ENCODE measurements at places on chromosomes 3 and 15. TPM values are rescaled to one million over a fixed set of nuclear protein-coding genes. Genes with fewer than 3 reads are reported as not detected.

The SNX33 gene
- 12.7 TPM for total RNA-seq

The GLCE gene
- 38.0 TPM for total RNA-seq

DNA sequence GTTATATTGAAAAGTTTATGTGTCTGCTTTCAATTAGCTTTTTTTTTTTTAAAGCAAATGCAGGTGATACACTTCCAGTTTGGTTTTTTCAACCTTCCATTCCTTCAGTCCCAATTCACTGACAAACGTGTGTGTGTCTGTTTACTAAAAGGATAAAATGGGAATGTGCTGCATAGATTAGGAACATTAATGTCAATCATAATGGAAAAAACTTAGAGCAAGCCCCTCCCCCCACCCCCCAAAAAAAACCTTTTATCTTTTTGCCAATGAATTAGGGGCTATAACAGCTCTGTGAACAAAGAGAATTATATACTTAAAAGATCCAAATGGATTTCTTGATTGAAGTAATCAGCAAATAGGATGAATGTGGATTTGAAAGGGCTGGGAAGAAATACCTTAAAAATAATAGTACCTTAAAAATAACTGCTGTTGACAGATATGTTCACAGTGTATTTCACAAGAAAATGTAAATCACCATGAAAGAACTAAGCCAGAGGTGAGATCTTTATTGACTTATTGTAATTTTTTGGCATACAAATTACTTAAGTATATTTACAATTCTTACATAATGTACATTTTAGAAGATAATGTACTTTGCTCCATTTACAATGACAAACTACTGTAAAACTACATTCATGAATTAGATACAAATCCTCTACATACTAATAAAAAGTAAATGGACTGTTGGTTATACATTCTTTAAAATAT, 3.5 kb upstream of the XXYLT1 start:
- H3K27me3 ChIP-seq = no peaks in the 10 kb centered on the region
- H3K4me1 ChIP-seq = peaks cover 3% of the 10 kb centered on the region
- H3K27ac ChIP-seq = no peak overlapping the region

The SKOR1 gene
- not detected for total RNA-seq

The RPUSD2 gene
- 11.9 TPM for total RNA-seq

DNA sequence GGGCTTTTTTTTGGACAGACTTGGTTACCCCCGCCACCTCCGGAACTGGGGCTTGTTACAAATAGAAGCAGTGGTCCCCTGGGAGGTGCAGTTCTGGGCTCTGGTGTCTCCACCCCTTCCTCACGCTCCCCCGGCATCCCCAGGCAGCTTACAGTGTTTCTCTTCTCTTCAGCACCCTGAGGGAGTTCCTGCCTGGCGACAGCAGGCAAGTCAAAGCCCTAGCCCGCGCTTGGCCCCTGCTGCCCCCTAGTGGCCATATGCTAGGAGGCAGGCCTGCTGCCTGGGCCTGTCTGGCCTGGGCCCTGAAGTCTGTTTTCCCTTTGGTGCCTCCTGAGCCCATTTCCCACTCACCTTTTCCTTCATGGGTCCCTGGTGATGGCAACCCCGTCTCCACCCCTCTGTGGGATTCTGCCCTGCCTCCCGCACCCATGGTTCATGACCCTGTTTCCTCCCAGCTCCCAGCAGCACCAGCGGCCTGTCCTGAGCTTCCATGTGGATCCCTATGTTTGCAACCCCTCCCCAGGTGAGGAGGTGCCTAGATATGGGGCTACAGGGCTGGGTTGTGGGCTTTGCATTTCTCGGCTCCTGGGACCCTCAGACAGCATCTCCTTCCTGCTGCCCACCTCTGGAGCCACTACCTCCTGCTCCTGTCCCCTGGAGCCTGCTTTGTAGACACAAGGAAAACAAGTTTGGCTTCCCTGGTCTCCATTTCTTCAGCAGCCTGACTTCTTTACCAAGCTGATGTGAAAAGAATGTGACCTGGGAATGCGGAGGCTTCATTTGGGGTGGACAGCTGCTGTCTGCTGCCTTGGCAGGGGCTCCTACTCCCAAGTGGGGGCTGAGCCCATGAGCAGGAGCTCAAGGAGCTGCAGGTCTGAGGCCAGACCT, 2.2 kb downstream of the SNX22 start:
- H3K27me3 ChIP-seq = peaks cover 15% of the 10 kb centered on the region
- H3K27ac ChIP-seq = no peak overlapping the region
- H3K36me3 ChIP-seq = peaks cover 41% of the 10 kb centered on the region
- H3K4me3 ChIP-seq = no peak overlapping the region
- DNase-seq = peak; percentile 79
- peaks cover 2% of the 10 kb centered on the region for H3K4me1 ChIP-seq

GRCh38 chr15:62928242-62928999, 114.1 kb upstream of the TPM1 start:
- DNase-seq = peak; percentile 92
- H3K36me3 ChIP-seq = no peaks in the 10 kb centered on the region
- H3K4me1 ChIP-seq = peaks cover 19% of the 10 kb centered on the region
- H3K27ac ChIP-seq = peak overlapping the region; percentile 58
- H3K4me3 ChIP-seq = no peak overlapping the region
- no peaks in the 10 kb centered on the region for H3K27me3 ChIP-seq

The CHCHD4 gene
- total RNA-seq = 12.2 TPM

DNA sequence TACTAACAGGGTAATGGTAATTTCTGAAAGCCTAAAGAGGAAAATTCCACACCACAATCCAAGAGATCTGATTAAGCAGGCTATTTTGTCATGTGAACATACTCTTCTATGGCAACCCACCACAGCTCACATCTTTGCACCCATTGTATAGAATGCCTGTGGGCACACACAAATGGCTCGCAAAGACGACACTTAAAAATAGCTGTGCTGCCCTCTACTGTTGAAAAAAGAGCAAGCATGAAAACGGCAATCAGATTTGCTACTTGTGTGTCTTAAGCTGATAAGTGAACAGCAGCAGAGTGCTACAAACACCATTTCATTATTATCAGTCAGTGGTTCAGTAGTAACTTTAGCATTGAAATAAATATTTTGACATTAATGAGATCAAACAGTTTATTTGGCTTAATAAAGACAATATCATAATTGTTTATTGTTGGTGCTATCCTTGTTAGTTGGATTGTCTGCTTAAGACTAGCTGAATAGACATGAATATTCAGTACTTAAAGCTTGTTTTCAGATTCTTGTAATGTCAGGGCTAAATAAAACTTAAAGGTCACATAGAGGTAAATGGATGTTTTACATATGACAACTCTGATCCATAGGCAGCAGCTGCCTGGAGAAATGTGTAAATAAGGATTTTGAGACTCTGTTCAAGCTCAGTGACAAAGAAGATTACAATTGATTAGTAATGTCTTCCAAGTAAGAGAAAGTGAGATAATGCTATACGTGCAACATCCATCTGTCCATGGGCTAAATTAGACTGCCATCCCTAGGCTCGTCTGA, 199.1 kb downstream of the LRRN1 start:
- H3K27ac ChIP-seq = no peak overlapping the region
- H3K27me3 ChIP-seq = no peaks in the 10 kb centered on the region
- no peak for DNase-seq
- H3K4me1 ChIP-seq = no peaks in the 10 kb centered on the region
- H3K36me3 ChIP-seq = no peaks in the 10 kb centered on the region
- no peak overlapping the region for H3K4me3 ChIP-seq

DNA sequence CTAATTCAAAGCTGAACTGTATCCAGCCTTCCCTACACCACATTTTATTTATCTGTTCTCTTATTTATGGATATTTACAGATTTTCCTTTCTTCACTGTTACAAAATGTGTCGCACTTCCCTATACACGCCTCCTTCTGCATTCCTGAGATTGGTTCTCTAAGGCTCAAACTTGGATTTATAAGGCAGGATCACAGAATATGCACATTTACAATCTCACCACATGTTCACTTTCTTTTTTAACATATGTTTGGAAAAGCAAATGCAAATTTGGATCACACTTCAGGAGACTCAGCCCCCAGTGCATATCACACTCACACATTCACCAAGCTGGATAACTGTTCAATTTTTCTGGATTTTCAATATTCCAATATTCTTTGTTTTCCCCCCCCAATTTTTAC, 31.8 kb upstream of the ARHGEF3 start:
- H3K27ac ChIP-seq = no peak overlapping the region
- H3K36me3 ChIP-seq = no peaks in the 10 kb centered on the region
- no peak for DNase-seq
- H3K4me1 ChIP-seq = no peaks in the 10 kb centered on the region
- H3K4me3 ChIP-seq = no peak overlapping the region

The ILDR1 gene
- total RNA-seq = not detected

- H3K27me3 ChIP-seq = no peaks in the 10 kb centered on the region
- peaks cover 11% of the 10 kb centered on the region for H3K4me1 ChIP-seq
- no peak overlapping the region for H3K4me3 ChIP-seq
- H3K36me3 ChIP-seq = no peaks in the 10 kb centered on the region
- no peak for DNase-seq
These were observed 43.9 kb downstream of the MEIS2 start for GRCh38 chr15:37056177-37057121.

DNA sequence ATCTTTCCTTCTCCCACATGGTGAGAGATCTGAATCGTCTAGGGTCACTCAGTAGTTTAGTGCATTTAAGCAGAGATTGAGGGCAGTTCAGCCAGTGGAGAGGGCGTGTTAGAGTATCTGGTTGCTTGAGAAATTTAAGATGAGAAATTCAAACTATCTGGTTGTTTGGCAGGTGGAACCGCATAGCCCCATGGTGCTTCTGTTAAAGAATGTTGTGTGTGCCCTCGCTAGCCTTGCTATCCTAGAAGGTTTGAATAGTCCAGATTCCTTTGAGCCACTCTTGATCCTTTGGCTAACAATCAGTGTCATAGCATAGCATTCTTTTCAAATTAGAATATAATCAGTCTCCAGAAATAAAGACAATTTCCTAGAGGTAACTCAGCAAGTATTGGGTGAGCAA, 32.1 kb downstream of the ABHD17C start:
- no peak overlapping the region for H3K4me3 ChIP-seq
- peaks cover 15% of the 10 kb centered on the region for H3K36me3 ChIP-seq
- DNase-seq = peak; percentile 44
- no peak overlapping the region for H3K27ac ChIP-seq
- H3K27me3 ChIP-seq = no peaks in the 10 kb centered on the region
- peaks cover 10% of the 10 kb centered on the region for H3K4me1 ChIP-seq

DNA sequence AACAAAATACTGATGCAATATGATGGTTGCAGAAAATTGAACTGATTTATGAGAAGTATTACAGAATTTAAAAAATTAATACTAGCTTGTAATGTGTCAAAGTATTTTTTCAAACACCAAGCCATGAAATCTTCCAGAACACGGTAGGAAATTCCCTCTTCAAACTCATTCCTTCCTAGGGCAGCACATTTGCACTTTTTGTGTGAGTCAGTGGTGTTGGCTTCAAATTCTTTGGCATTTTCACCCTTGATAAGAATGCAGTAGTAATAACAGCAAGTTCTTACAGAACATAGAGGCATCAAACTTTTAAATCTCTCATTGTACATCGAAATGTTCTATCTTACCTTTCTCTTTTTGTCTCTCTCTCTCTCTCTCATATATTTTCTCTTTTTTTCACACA, 191.8 kb downstream of the CGGBP1 start:
- H3K36me3 ChIP-seq = no peaks in the 10 kb centered on the region
- no peaks in the 10 kb centered on the region for H3K27me3 ChIP-seq
- H3K27ac ChIP-seq = no peak overlapping the region
- no peak overlapping the region for H3K4me3 ChIP-seq
- H3K4me1 ChIP-seq = no peaks in the 10 kb centered on the region

The A4GNT gene
- not detected for total RNA-seq

The SCG3 gene
- total RNA-seq = not detected

The CMSS1 gene
- total RNA-seq = 18.1 TPM

GRCh38 chr3:21273259-21274025, 477.6 kb downstream of the ZNF385D start:
- peak; percentile 2 for DNase-seq
- H3K27ac ChIP-seq = no peak overlapping the region
- no peak overlapping the region for H3K4me3 ChIP-seq
- H3K36me3 ChIP-seq = no peaks in the 10 kb centered on the region

GRCh38 chr3:186327912-186328487, 34.0 kb downstream of the DGKG start:
- no peaks in the 10 kb centered on the region for H3K4me1 ChIP-seq
- no peaks in the 10 kb centered on the region for H3K36me3 ChIP-seq
- H3K4me3 ChIP-seq = no peak overlapping the region
- H3K27ac ChIP-seq = no peak overlapping the region
- H3K27me3 ChIP-seq = peaks cover 15% of the 10 kb centered on the region

- H3K27me3 ChIP-seq = peaks cover 5% of the 10 kb centered on the region
- H3K4me1 ChIP-seq = peaks cover 3% of the 10 kb centered on the region
- H3K27ac ChIP-seq = no peak overlapping the region
- no peak overlapping the region for H3K4me3 ChIP-seq
These were observed 85.6 kb downstream of the PDCD6IP start for GRCh38 chr3:33883951-33884561.

The DPPA2 gene
- total RNA-seq = not detected

DNA sequence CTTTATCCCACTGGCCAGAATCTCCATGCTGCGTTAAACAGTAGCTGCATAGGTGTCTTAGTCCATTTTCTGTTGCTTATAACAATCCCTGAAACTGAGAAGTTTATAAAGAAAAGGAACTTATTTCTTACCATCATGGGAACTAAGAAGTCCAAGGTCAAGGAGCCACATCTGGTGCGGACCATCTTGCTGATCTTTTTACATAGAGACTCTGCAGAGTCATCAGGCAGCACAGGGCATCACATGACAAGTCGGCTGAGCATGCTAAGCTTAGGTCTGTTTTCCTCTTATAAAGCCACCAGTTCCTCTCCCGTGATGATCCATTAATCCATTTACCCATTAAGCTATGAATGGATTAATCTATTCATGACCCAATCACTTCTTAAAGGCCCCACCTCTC, 22.4 kb upstream of the FAM174B start:
- peaks cover 1% of the 10 kb centered on the region for H3K4me1 ChIP-seq
- H3K27ac ChIP-seq = no peak overlapping the region
- H3K36me3 ChIP-seq = no peaks in the 10 kb centered on the region
- H3K27me3 ChIP-seq = peaks cover 3% of the 10 kb centered on the region
- H3K4me3 ChIP-seq = no peak overlapping the region
- DNase-seq = no peak

DNA sequence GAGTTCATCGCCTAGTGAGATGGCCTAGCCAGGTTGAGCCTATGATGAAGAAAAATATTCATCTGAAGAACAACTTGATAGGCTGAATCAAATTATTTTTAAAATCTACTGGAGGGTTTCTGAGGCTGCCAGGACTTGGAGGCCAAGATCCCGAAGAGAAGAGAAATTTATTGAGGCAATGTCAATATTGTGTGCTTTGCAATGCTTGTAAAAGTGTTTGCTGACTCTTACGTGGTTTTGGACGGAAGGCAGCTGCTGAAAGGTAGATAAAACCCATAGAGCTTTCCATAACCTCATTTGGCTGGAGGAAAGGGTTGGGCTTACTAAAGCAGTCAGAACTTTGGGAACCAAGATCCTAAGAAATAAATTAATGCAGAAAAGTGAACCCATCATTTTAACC, 361.0 kb upstream of the IL12A start:
- H3K36me3 ChIP-seq = no peaks in the 10 kb centered on the region
- H3K27me3 ChIP-seq = no peaks in the 10 kb centered on the region
- H3K4me3 ChIP-seq = no peak overlapping the region

GRCh38 chr3:74048699-74049098, 424.0 kb upstream of the PDZRN3 start:
- no peak for DNase-seq
- no peak overlapping the region for H3K27ac ChIP-seq
- no peaks in the 10 kb centered on the region for H3K4me1 ChIP-seq
- H3K4me3 ChIP-seq = no peak overlapping the region
- no peaks in the 10 kb centered on the region for H3K36me3 ChIP-seq
